Cardiac septum (tissue), 1 donor: ENCODE measurements at places on chromosomes 16 and 17. TPM values are rescaled to one million over a fixed set of nuclear protein-coding genes. Genes with fewer than 3 reads are reported as not detected.

The CPNE2 gene
- 9.6 TPM for total RNA-seq

The CHMP1A gene
- total RNA-seq = 46.0 TPM

The RABEP1 gene
- total RNA-seq = 65.2 TPM

The OTOP2 gene
- total RNA-seq = not detected

The LPCAT2 gene
- total RNA-seq = 8.5 TPM

The CFAP97D1 gene
- not detected for total RNA-seq

The TEKT1 gene
- total RNA-seq = not detected
